ENCODE measurements at places on chromosomes 12 and 14.

DNA sequence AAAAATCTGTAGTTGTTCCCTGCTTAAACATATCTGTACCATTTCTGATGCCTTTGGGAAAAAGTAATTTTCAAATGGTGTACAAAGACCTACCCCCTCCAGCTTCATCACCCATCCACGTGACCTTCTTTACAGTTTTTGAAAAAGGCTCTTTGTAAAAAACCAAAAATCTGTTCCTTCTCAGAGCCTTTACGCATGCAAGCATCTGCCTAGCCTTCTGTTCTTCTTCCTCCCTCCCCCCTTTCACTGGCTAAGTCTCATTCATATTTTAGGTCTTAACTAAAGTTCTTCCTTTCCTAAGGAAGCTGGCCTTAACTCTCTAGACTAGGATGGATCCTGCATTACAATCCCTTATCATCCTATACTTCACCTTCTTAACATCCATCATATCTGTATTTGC is 10.4 kb downstream of the CAPRIN2 start:
- no peak for DNase-seq

GRCh38 chr14:34072921-34073320 is 122.0 kb upstream of the EGLN3 start:
- no peak for DNase-seq

DNA sequence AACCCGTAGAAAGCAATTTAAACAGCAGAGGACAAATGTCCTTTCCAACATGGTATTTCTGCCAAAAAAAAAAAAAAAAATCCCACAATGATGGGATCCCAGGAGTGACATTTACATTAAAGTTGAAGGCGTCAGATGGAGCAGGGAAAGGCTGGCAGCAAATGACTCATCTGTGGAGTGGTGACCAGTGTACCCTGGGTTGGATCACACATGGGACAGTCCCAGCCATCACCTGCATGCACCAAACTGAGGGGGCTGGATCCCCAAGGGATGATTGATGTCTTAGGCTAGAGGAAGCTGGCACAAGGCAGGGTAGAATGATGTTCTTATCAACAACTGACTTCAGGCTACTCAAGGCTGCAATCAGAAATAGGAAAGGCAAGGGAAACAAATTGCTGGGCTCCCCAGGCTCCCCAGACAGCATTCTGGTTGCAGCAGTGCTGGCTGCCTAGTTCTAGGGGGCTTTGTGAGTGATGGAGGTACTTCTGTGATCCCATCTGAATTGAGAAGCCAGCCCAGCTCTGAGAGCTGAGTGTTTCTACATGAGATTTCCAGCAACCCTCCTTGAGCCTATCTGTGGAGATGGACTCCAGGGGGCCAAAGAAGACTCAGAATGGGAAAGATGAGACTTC is 117.9 kb downstream of the DPF3 start:
- DNase-seq = no peak

DNA sequence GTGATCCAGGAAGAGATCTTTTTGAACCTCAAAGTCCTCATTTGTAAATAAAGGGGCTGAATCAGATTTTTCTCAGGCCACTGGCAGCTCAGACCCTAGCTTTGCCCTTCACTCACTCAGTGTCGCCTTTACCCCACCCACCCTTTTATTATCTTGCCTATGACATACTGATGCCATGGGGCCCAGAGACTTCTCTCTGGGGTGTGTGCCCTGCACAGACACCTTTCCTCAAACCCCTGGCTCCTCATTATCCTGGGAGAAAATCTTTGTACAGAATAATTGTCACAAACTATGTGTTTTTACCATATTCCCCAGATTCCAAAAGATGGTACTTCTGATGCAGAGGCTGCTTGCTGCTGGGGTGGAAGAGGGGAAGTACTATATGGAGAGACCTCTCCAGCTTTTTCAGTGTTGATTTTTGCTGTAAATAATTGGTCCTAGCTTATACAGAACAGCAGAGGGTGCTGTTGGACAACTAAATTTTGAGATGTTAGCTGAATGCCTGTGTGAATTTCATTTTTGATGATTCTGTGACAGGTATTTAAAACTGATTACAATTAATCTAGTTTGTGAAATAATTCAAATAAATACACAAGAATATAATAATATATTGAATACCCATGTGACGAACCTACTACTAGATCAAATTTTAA is 53.9 kb upstream of the DCD start:
- peak; percentile 48 for DNase-seq
